Activated CD4-positive, CD25-positive, alpha-beta regulatory T cell treated with anti-CD3 and anti-CD28 coated beads, Interleukin-2, amount 50 U/mL, for 24 hours (primary cell): ENCODE measurements at places on chromosomes 2 and 18.

DNA sequence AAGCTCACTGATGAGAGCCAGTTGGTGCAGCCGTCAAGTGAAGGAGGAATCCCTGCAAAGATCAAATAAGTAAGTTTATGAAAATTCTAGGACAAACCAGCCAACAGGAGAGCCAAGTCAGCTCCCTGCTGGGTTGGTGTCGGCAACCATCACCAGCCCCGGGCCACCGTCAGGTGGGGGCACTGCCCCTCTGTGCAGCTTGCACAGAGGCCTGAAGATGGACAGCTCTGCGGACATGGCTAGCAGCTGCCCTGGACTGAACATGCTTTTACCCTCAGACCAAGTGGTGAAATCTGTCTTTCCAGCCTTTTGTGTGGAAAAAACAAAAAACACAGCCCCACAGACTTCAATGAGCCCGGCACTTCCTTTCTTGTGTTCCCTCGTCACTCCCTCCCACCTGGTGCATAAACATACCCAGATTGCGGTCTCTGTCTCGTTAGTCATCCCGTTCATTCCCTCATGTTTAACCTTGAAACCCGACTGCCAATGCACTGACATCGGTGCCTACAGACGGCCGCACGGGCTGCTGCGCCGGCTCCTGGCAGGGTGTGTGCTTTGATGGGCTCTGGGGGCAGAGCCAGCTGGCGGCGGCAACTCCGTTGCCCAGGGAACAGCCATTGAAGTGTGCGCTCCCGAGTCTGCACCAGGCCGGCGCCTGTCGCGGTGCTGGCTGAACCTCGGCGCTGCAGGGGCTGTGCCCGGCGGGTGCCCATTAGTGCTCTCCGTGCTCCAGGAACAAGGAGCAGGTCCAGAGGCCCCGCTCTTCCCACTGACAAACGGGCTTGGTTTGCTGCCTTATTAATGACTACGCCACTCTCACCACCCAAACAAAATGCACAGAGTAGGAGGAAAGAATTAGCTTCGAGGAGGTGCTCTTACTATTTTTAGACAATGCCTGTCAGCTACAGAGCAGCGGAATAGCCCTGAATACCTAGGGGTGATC lies 95.3 kb downstream of the EIPR1 start:
- ATAC-seq = no peak

GRCh38 chr2:120787822-120788700 lies 52.4 kb downstream of the GLI2 start:
- no peak for ATAC-seq

GRCh38 chr2:178229927-178230326 lies 35.6 kb downstream of the OSBPL6 start:
- no peak for ATAC-seq

- no peak for ATAC-seq
Observed at GRCh38 chr2:222752746-222753145, 81.3 kb downstream of the MOGAT1 start.

DNA sequence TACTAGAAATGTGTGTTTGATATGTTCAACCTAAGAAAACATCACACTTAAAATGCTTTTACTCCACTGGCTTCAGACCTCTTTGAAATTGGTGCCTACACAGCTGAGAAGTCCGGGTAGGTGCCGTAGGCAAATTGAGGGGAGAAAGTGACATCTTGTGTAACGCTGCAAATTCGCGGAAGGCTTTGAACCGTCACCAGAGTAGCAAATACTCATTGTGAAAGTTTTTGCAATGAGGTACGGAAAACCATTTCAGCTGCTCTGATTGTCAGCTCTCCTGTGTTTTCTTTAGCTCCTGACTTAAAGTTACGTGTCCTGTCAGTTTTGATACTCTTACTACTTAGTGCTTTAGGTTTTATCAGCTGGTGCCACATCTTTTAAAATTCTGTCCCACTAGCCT lies 224.5 kb downstream of the FAM210A start:
- ATAC-seq = peak; percentile 90

DNA sequence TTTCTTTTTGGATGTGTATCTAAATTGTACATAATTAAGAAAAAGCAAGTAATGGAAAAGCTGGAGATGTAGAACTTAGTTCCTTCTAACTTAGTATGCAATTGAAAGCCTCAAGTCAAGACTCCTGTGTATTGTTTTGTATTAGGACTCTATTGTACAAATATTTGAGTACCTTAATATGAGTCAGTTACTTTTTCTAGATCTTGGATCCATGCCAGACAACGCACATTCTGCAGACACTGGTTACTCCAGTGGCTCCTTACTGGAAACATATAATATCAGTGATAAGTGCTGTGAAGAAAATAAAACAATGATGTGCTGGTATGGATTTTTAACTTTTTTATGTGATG lies 1.5 kb downstream of the SLC39A10 start:
- no peak for ATAC-seq

GRCh38 chr2:96163415-96163767 lies 18.2 kb upstream of the DUSP2 start:
- ATAC-seq = no peak

GRCh38 chr2:7813541-7814292 lies 868.1 kb upstream of the ID2 start:
- no peak for ATAC-seq

DNA sequence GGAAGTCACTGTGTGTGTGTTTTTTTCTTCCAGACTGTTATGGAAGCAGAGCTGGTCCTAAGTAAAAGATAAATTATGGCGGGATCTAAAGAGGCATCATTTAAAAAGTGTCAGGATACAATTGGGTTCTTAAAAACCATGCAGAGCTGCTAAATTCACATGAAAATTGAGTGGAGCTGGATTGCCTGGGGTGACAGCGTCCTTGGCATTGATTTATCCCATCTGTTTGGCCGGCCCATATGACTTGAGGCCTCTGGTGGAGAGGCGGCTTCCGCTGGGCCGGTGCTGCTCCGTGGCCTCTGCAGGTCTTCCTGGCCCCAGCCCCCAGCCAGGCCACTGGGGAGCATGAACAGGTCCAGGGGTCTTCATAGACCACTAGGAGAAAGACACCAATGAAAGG lies 165.5 kb downstream of the GLI2 start:
- no peak for ATAC-seq

- peak; percentile 93 for ATAC-seq
Observed at GRCh38 chr18:3771121-3771971, 321.4 kb downstream of the TGIF1 start.

DNA sequence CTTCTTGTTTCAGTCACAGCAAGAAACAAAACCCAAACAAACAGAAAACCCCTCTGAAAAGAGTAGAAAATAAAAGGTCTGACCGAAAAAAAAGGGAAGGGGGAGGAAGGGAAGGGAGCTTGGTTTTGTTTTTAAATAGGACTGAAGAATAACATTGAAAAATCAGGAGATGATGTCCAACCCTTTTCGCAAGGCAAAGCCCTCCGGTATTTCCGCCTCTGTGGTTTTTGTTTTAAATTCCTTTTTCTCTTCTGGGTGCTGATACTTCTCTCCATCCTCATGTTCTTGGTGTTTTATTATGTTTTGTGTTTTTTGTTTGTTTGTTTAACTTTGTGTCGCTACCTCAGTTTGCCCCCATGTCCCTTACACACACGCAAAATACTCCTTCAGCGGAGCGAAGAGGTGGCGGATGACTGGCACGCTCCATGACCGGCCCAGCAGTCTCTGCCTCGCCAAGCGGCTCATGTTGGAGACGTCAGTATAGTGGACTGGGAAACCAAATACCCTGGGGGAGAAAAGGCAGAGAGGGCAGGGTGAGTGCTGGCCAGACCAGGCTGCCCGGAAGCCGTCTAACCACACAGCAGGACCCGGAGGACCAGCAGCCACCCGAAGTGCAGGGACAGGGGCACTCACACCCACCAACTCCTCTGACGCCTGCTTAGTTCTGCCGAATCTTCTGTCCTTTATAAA lies 65.7 kb upstream of the POMC start:
- ATAC-seq = no peak

DNA sequence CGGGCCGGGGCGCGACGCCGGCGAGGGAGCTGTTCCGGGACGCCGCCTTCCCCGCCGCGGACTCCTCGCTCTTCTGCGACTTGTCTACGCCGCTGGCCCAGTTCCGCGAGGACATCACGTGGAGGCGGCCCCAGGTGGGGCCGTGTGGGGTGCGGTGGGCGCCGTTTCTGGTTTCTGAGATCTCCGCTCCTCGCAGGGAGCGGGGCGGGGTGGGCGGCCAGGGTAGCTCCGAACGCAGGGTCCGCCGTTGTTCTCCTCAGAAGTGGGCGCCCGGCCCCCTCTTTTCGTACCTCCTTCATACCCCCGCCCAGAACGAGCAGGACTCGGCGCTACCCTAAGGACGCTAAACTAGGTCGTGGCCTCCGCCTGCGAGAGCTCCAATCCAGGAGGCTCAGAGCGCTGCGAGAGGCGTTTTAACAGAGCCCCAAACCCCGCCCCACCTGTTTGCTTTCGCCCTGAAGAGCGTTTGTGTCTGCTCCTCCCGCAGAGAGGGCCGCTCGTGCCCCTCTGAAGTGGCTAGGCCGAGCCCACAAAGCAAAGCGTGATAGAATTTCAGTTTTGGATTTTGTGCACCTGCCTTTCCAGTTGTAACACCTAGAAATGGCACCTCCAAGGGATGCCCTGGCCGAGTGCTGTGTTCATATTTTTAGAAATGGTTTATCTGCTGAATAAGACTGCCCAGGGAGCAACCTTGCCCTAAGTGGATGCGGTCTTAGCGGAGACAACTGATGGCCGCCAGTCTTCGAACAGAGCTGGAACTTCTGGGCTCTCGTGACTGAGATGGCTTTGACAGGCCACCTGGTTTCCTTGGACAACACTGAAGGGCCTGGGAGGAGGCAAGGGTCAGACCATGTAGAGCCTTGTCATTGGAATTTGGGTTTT lies 626 bp downstream of the CAPN10 start:
- peak; percentile 22 for ATAC-seq

DNA sequence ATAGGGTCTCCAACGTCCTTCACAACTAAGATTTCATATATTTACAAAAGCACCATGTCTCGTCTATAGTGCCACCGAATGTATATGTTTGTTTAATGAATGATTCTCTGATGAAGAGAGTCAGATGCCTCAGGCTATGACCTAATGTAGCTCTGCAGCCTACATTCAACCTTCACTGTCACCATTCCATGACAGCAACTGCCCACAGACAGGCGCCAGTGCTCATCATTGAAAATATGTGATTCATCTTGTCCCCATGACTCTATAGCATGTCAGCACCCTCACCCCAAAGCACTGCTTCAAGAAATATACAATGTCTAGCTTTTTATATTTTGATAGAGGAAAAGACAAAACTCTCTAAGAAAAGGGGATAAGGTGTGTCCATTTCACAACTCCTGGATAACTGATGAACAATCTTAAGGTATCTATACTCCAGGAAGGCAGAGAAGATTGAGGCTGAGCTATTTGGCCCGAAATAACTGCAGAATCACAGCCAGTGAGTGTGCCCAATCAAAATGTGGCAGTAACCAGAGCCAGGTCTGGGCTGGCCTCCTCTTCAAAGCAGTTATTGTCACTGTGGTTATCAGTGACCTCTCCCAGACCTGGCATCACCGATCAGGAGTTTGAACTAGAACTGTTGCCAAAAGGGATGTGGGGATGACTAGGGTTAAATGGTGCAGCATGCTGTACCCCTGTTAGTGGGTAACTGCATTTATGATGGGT lies 246.6 kb downstream of the SETBP1 start:
- peak; percentile 76 for ATAC-seq

- no peak for ATAC-seq
Observed at GRCh38 chr2:43323857-43324256, 97.5 kb upstream of the ZFP36L2 start.

DNA sequence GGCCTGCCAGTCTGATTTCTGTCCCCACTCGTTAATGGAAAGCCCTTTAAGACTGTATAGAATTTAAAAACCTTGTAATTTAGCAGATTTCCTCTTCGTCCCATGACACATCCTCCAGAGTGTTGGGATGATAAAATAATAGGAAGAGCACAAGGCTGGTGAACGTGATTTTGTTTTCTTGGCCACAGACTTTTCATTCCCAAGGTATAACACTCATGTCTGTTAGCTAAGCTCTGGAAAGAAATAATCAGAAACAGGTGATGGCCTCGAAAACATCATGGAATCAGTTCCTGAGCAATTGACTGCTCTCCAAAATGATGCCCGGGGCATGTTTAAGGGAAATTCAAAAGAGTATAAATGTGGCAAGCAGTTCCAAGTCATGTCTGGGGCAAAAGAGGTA lies 337.8 kb upstream of the TCF4 start:
- ATAC-seq = no peak

- no peak for ATAC-seq
Observed at GRCh38 chr2:126672980-126673605, 17.1 kb downstream of the GYPC start.

- ATAC-seq = no peak
Observed at GRCh38 chr2:53275743-53276142, 491.9 kb upstream of the CHAC2 start.

- ATAC-seq = no peak
Observed at GRCh38 chr18:76953156-76953555, 130.8 kb downstream of the ZNF236 start.

- no peak for ATAC-seq
Observed at GRCh38 chr18:54712306-54712705, 116.0 kb upstream of the RAB27B start.

GRCh38 chr2:9010866-9011265 lies 7.4 kb upstream of the MBOAT2 start:
- ATAC-seq = no peak

DNA sequence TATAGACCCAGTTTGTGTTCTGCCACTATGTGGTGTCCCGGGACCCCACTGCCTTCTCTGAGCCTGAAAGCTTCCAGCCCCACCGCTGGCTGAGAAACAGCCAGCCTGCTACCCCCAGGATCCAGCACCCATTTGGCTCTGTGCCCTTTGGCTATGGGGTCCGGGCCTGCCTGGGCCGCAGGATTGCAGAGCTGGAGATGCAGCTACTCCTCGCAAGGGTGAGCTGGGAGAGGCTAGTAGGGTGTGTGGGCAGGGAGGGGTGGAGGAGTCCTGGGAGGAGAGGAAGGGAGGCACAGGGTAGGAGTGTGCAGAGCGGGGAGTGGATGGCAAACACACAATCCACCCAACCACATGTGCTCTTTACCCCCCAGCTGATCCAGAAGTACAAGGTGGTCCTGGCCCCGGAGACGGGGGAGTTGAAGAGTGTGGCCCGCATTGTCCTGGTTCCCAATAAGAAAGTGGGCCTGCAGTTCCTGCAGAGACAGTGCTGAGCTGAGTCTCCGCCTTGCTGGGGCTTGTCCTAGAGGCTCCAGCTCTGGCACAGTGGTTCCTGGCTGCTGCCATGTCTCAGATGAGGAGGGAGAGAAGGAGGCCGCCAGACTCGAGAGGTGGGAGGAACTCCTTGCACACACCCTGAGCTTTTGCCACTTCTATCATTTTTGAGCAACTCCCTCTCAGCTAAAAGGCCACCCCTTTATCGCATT lies 16.9 kb downstream of the PRKAG3 start:
- ATAC-seq = no peak
